ENCODE measurements at places on chromosomes 7 and 10. TPM values are rescaled to one million over a fixed set of nuclear protein-coding genes. Genes with fewer than 3 reads are reported as not detected.

Gene BTBD16
- 0.04 TPM for polyA plus RNA-seq

Gene CRPPA
- 0.49 TPM for polyA plus RNA-seq

Gene COBL
- 1.8 TPM for polyA plus RNA-seq

Gene CUBN
- 0.20 TPM for polyA plus RNA-seq

Gene SPDYE2
- 0.03 TPM for polyA plus RNA-seq

Gene FGL2
- polyA plus RNA-seq, result 2.6 TPM

Gene PGAM2
- polyA plus RNA-seq, result 1.3 TPM

Gene CCDC126
- polyA plus RNA-seq, result 5.4 TPM

Gene FAM241B
- polyA plus RNA-seq, result 4.6 TPM

Gene ELN
- polyA plus RNA-seq, result 142 TPM

Gene AMPH
- 7.3 TPM for polyA plus RNA-seq

Gene HSPA14
- polyA plus RNA-seq, result 11.1 TPM

Gene CELF2
- polyA plus RNA-seq, result 26.7 TPM

Gene KLF14
- polyA plus RNA-seq, result 0.31 TPM

Gene HECW1
- 0.12 TPM for polyA plus RNA-seq

Gene MAD1L1
- 18.4 TPM for polyA plus RNA-seq

Gene CHRM2
- 0.07 TPM for polyA plus RNA-seq

Gene CPA2
- polyA plus RNA-seq, result 14.6 TPM

Gene PLCE1
- 0.93 TPM for polyA plus RNA-seq

Gene SEMA3C
- polyA plus RNA-seq, result 16.5 TPM

Gene ZNF804B
- polyA plus RNA-seq, result not detected

Gene CDK6
- 2.6 TPM for polyA plus RNA-seq

Data from adipose tissue (tissue), 3 donors.